ENCODE measurements at places on chromosomes 2 and 18.

DNA sequence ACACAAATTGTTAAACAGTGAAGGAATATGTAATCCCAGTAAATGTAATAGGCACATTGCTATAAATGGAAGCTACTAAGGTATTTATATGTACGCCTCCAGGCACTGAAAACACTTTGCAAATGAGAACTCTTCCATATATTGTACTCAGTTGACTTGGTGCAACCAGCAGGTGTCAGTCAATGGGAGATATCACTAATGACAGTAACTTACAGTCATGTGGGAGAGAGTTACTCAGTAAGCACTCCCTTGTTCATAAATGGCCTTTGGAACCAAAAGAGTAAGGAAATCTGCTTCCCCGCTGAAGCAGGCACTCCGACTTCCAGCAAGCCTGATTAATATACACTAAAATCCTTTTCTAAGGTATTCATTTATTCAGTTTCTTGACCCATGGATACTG, 5.9 kb downstream of the MDH1 start:
- DNase-seq: no peak

GRCh38 chr2:72121153-72121552, 26.5 kb downstream of the CYP26B1 start:
- DNase-seq: no peak

DNA sequence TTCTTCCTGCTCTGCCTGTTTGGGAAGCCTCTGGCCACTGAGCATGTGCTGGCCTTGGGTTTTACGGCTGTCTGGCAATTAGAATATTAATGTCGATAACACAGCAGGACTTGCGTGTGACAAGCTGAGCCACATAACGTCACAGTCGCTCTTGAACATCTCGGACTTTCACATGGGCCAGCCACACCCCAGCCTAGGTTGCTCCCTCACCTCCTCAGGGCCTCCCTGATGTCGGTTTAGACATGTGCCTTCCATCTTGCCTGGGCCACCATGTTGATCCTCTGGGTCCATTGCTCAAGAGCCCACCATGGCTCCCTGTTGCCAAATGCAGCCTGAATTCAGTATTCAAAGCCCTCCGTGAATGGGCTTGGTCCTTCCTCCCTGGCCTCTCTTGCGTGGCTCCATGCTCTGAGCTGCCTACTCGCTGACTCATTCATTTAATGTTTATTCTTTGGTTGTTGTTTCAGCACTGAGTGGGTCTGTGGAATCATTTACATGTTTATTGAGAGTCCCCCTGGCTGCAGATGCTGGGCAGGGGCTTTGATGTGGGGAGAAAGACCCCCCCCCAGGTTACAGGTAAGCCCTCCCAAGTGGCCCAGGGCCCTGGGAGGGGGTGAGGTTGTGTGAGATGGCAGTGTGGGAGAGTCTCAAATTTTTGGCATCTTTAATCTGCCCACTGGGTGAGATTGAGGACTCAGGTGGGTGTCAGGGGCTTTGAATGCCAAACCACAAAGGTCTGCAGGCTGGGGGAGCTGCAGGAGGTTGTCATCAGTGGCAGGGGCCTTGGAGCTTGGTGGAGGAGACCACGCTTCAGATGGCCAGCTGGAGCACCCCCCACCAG, 62.0 kb downstream of the ODC1 start:
- no peak for DNase-seq

DNA sequence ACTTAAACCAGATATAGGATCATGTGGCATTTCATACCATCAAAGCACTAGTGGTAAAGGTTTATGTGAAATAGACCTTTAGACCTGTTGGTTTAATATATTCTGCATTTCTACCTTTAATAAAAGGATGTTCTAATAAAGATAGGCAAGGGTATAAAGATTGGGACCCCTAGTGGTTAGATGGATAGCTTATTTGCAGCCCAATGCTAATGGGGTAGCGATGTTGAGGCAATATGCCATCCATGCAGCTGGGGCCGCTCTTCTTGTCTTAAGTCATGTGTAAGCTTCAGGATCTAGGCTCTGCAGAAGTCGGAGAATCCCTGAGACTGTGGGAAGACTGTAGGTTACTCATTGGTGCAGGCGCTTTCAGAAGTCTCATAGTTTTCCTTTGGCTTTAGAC, 114.9 kb downstream of the ICOS start:
- DNase-seq: peak; percentile 37

DNA sequence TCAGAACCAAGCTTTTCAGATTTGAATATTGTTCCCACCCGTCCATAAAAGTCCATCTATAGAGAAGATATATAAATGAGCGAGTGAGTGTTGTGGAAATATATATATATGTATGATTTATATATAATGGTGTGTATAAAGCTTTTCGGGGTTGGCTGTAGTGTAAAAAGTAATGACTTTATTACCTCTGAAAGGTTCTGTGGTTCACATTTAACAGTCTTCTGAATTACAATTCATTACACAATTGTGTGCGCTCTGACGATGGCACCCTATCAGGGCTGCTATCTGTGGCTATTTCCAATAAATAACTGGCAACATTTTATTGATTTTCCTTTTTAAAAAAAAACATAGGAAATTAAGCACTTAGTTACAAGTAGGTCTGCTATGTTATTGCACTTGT, 2.7 kb upstream of the BCL11A start:
- no peak for DNase-seq

DNA sequence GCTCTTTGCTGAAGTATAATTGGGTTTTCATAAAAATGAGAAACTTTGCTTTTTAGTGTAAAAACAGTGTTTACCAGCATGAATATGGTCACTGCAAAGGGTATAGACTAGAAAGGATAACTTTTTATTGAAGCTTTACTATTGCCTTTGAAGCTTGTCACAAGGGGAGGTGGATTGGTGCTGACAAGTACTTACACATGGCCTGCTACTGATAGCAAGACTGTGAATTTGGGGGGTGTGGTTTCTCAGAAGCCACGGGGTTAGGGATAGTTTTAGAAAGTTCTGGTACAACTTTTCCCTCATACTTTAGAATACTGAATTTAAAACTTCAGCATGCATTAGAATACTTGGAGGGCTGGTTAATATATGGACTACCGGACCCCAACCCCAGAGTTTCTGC, 294.1 kb downstream of the SOCS6 start:
- no peak for DNase-seq

GRCh38 chr2:180604077-180604476, 376.3 kb upstream of the UBE2E3 start:
- no peak for DNase-seq

DNA sequence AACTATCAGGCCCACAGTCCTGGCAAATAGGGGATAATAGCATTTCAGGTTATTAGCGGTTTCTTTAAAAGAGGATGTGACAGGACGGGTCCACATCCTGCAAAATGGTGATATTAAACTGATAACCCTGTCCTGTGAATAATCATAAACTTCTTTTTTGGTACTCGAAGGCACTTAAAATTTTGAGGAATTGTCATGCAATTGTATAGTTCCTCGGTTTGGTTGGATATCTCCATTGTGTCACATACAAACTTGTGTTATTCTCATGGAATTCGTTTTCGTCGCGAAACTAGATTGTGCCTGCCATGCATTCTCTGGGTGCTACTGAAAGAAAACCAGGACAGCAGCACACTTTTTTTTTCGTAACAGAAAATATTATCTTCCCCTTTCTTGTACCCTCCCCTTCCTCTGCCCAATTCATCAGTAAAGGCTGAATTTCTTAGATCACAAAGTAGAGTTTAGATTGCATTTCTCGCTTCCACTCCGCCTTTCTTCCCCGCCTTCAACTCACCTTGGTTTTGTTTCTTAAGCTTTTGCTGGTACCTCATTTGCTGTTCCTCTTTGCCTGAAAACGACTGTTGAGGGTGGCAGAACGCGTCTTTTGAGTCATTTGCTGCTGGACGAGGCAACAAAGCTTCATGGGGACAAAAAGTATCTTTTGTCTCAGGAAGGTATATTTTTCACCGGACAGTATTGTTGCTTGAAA, 1.3 kb downstream of the CERS6 start:
- DNase-seq: peak; percentile 14

- no peak for DNase-seq
These were observed 27.1 kb downstream of the DRC1 start for GRCh38 chr2:26428846-26429245.

GRCh38 chr2:113675875-113676274, 48.8 kb downstream of the RABL2A start:
- no peak for DNase-seq

GRCh38 chr2:158928965-158929364, 39.5 kb upstream of the TANC1 start:
- DNase-seq: no peak

DNA sequence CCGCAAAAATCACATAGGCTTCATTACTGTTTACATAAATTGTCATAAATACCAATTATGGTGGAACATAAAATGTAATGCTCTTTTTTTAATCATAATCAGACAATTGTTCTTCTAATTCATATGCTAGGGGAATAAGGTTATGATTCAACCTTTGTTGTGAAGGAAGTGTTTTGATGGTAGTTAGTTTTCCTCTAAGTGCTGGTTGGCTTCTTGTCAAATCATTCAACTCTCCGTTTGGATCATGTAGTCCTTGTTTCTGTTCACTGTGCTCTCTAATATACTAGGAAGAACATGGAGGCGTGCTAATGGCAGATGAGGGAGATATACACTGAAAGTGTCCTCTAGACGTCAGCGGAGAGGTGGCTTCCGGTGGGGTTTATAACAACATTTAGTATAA, 1938.0 kb upstream of the PIK3C3 start:
- no peak for DNase-seq

DNA sequence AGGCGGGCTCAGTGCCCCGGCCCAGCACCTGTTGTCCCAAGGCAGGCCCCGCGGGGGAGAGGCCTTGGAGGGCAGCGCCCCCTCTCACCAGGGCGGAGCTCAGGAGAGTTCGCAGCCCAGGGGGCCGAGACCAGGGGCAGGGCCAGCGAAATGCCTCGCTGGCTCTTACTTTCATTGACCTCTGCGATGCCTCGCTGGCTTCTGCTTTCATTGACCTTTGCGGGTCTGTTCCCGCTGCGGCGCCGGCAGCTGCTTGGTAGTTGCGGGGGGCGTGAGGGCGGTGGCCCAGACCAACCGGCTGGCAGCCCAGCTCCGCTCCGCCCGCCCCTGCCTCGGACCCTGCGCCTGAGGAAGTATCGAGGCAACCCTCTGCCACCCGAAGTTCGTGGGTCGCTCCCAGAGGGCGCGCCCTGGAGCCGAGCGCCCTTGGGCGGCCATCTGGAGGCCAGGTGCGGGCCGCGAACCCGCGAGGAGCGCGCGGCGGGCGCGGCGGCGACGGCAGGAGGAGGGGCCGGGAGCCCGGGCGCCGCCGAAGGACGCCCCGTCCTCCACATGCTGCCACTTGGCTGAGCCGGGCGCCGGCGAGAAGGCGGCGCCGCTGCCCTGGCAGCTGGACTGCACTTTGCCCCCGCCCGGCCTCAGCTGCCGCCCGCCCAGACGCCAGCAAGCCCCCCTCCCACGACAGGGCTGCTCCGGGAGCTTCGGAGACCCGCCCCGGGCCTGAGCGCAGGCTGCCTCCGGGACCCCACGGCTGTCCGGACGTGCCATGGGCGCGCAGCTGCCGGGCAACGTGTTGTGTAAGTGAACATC, 118.0 kb upstream of the MSTN start:
- no peak for DNase-seq

GRCh38 chr2:66496670-66497420, 61.9 kb downstream of the MEIS1 start:
- DNase-seq: no peak

GRCh38 chr2:236161531-236161930, 6.7 kb downstream of the GBX2 start:
- no peak for DNase-seq

GRCh38 chr18:27746241-27746640, 430.7 kb downstream of the CDH2 start:
- DNase-seq: no peak

DNA sequence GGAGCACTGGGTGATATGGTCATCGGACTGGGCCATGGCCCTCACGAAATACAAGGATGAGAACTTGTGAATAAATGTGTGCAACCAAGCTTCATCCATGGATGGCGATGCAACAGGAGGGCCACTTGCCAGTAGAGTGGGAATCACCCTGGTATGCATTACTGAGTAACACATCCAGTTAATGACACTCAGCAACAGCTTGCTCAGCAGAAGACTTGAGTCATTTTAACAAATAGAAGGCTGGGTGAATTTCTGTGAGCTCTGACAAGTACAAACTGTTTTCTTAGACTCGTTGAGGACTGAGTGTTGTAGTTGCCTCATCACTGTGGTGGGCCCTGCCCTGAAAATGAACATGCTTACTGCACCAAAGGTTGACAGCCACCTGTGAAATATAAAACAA, 221.6 kb downstream of the NCKAP5 start:
- no peak for DNase-seq

- no peak for DNase-seq
These were observed 111.1 kb downstream of the FHOD3 start for GRCh38 chr18:36408606-36409005.

DNA sequence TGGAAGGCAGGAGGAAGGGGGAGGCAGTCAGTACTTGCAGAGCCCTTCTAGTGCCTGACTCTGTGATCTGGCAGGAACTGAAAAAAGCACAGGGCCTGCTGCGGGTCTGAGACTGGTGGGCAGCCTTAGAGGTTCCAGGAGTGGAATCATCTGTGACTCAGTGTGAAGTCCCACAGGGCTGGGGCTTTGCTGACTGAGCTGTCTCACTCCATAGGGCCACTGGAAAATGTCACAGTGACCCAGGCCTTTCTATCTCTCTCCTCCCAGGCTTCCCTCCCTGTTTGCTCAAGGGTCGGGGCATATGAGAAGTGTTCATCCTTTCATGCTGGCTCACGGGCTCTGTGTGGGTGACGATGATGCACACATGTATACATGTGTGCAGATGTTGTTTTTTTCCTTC, 47.1 kb upstream of the ZFP36L2 start:
- no peak for DNase-seq

DNA sequence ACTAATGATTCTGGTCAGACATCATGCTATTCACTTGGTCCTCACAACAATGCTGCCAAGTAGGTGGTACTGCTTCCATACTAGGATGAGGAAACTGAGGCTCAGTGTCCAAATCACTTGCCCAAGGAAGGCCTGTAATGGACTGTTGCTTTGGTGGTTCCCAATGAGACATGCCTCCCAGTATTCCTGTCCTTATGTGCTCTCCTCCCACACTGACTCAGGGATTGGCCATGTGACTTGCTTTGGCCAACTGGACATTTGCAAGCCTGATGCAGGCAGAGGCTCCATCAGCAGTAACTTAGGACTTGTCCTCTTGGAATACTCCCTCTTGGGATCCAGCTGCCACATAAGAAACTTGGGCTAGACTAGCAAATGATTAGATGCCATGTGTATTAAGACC, 3.0 kb downstream of the FBXO41 start:
- DNase-seq: no peak

DNA sequence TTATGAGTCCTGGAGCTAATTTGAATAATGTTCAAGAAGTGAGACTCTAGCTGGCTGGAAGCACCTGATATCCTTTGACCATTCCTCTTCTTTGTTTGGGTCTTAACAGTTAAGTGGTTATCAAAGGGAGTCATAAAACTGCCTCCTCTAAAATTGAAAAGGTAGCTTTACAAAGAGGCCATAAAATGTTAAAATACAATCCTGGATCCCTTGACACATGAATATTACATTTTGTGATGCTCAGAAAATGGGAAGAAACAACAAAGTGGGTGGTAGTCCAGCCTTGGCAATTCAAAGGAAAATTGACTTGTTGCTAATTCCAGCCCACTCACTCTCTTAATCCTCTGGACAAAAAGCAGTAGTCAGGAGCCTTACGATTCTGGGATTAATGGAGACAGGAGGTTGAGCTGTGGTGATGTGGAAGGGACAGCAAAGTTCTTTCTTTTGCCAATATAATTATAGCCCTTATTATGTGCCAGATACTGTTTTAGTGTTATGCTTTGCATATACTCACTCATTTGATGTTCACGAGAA, 339.2 kb downstream of the PDE11A start:
- no peak for DNase-seq

- no peak for DNase-seq
These were observed 25.2 kb upstream of the CASP10 start for GRCh38 chr2:201157694-201158093.
